ENCODE measurements at places on chromosomes 4 and X. TPM values are rescaled to one million over a fixed set of nuclear protein-coding genes. Genes with fewer than 3 reads are reported as not detected.

GRCh38 chr4:123233136-123233768 is 163.3 kb upstream of the SPRY1 start:
- DNase-seq: no peak

- DNase-seq: no peak
These were observed 12.0 kb downstream of the TSPAN5 start for GRCh38 chr4:98646422-98646821.

DNA sequence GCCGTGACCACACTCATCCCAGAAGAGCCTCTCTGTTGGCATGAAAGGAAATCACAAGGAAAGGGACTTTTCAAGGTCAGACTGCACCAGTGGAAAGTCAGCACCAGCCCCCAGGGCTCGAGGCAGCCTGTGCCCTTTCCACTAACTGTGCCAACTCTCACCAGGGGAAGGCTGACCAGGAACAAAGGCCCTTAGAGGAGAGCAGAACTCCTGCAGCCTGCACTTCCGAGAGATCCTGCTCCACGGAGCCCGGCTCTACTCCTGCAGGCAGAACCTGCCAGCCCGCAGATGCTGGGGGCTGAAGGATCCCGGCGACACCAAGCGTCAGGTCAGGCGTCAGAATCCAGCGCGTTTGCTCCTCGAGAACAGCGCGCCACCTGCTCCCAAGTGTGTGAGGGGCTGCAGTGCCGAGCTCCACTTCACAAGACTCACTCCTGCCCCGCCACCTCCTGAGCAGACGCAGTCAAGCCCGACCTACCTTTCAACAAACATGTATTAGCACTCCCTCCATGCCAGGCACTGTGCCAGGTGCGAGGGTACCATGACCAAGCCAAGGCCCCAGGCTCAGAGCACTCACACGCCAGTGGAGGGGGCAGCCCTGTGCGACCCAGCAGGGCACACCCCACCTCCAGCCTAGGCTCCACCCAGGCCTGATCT is 13.6 kb upstream of the HELT start:
- no peak for DNase-seq

GRCh38 chr4:138114434-138114833 is 127.7 kb downstream of the SLC7A11 start:
- DNase-seq: no peak

DNA sequence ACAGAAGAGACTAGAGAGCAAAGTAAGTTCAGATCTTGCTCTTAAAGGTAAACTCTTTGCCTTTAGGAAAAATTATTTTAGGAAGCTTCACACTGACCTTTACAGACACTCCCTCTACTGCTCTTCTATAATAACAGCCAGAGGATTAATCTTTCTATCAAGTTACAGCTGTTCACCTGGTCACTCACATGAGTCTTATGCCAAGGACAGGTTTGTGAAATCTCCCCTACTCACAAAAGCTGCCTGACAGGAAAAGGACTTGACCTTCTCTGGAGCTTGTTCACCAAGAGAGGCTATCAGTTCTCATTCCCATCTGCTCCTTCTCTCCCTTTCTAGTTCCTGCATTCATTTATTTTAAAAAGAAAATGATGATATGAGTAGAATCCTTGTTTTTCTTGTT is 117.3 kb downstream of the C4orf51 start:
- no peak for DNase-seq

- no peak for DNase-seq
These were observed 17.8 kb upstream of the RPL39 start for GRCh38 chrX:119809185-119809666.

GRCh38 chr4:25962393-25962792 is 48.4 kb downstream of the SMIM20 start:
- no peak for DNase-seq

DNA sequence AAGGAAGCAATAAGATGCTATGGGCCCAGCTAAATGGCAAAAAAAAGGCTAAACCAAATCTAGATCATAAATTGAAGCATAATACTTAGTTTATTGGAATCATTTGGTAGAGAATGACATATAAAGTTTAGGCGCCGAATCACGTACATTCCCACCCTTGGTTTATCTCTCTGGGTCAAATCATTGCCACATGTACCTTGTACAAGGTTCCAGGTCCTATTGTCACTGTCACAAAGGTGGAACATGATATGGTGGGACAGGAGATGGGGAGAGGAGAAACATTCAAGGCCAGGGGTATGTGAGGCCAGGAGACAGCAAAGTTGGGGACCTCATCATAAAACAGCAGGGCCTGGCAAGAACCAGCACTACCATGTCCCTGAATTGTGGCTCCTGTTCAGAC is 13.4 kb downstream of the MAML3 start:
- no peak for DNase-seq

DNA sequence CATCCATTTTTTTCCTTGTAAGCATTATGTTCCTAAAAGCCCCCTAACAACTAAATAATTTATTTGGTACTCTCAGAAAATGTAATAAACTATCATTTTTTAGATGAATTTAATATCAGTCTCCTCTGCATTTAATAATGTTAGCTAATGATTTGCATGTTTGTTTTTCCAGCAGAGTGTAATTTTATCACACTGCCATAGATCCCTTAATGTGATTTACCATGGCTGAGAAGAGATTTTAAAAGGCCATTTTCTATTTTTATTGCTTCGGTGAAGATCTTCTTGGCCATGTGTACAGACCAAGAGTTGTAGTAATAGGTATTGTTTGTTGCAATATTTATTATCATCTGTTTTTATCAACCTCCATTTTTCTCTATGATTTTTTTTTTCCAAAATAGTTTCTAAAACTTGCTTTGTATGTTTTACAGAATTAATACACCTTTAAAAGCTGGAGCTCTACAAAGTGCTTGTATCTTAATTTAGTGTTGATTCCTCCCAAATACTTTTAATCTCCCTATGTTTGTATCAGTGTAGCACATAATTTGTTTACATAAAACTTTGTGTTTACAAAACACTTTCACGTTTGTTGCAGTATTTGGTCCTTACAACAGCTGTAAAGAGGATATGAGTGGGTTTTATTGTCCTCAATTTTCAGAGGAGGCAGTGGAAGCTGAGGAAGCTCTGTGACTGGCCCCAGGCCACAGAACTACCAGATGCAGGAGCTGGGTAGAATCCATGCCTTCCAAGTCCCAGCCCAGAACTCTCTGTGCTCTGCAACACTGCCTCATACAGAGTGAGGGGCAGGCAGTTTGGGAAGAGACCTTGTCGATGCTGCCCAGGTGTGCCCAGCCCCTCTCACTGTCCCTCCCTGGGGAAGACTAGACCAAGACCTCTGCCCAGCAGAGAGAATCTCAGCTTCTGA is 58.1 kb downstream of the FAM114A1 start:
- DNase-seq: no peak

DNA sequence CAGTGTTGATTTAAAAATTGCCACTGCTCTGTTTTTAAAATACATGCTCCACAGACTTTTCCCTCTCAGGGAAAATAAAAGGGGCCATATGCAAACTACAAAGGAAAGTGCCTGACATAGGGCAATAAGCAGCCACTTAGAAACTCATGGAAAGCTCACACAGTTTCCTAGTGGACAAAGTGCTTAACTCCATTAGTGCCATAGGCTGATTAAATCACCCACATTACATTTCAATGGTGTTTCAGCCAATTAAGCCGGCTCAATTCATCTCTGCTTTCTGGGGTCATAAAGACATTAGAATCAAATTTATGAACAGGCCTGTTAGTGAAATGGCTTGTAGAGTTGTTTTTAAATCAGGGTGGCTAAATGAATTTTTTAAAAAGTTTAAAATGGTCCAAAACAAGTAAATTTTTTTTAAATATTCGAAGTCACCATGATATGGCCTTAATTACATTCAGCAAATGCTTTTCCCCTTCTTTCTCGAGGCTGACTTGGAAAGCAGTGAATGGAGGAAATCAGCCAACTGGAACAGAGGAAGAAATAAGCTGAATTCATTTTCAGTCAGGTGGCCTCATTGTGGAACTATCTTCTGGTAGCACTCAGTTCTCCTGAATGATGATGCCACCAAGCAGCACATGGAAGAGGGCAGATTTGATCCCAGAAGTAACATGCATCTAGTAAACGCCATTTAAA is 2305.1 kb upstream of the AGA start:
- DNase-seq: no peak

DNA sequence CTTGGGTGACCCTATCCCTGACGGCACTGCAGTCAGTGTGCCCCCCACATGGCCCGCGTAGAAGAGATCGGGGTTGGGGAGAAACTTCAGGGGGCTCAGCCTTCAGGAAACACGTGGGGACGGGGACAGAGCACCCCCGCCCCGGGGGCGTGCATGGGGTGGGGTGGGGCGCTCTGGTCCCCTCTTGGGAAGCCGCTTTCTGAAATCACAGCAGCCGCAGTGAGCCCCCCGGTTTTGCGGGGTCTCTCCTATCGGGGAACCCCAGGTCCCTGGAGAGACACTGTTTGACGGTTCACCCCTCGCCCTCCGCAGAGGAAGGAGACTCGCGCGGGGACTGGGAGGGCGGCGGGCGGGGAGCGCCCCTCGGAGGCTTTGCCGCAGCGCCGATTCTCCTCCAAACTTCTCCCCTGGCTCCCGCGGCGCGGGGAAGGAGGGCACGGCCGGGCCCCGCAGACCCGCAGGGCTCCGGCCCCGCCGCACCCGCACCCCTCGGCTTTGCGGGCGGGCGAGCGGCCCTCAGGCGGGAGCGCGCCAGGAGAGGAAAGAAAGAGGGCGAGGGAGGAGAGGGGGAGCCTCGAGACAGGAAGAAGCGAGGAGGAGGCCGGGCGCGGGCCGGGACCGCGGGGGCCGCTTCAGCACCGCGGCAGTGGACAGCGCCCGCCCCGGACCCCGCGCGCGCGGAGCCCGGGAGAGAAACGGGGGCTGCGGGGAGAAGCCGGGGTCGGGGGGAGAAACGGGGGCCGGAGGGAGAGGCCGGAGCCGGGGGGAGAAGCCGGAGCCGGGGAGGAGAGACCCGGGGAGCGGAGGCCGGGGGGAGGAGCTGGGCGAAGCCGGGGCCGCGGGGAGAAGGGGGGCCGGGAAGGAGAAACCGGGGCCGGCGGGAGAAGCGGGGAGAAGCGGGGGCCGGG is 612 bp downstream of the CPLX1 start:
- DNase-seq: no peak

DNA sequence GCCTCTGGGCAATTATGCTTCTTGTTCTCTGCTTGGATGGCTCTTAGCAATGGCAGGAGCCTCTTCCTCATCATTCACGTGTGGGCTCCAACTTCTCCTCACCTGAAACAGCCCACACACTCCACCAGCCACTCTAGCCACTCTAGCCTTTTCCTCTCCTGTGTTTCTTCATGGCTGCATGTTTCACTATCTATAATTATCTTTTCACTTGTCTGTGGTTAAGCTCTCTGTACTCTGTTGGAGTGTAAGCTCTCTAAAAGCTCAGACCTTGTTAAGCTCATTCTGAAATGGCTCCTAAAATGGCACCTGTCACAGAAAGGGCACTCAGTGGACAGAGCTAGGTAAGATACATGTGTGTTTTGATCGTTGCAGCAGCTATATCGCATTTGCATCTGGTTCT is 80.0 kb downstream of the SH3KBP1 start:
- DNase-seq: no peak

DNA sequence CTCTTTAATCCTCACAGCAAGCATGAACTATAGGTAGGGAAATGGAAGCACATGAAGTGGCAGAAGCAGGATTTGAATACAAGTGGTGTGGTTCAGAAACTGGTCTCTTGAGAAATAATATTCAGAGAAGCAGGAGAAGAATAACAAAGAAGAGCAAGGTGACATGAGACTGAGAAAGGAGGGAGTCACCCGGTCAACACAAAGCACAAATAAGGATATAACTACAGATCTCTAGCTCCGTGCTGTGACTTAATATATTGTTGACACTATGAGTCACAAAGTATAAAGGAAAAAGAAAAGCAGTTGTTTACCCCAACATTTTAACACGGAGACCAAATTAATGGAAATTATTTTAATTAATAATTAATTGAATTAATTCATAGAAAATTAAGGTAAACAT is 204.5 kb downstream of the CPE start:
- no peak for DNase-seq

DNA sequence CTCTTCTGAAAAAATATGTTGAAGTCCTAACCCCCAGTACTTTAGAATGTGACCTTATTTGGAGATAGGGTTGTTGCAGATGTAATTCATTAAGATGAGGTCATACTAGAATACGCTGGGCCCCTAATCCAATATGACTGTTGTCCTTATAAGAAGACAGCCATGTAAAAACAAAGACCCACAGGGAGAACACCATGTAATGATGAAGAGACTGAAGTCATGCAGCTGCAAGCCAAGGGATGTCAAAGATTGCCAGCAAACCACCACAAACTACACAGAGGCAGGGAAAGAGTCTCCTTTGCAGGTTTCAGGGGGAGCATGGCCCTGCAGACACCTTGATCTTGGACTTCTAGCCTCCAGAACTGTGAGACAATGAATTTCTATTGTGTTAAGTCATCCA is 37.4 kb downstream of the CXorf58 start:
- no peak for DNase-seq

GRCh38 chr4:105751718-105752299 is 43.2 kb downstream of the GSTCD start:
- no peak for DNase-seq

- no peak for DNase-seq
These were observed 48.4 kb upstream of the MAP3K15 start for GRCh38 chrX:19563746-19564145.

DNA sequence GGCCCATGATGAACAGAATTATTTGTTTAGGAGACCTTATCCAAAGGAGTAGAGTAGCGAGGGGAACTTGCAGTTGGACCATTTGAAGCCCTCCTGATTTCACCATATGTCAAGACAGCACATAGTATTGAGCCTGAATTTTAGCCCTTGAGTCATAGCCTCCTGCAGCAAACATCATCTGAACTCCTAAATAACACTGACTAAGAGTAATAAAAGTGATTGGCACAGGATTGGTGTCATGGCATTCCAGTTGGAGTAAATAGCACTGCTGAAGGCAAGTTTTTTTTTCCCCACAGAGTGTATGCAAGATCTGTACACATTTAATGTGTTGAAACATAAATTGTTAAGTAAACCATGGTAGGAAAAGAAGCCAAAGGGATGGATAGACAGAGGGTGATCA is 89.0 kb downstream of the COMMD8 start:
- DNase-seq: no peak

- DNase-seq: no peak
These were observed 140.9 kb upstream of the ANXA3 start for GRCh38 chr4:78410676-78411075.

GRCh38 chrX:105013719-105014118 is 206.8 kb downstream of the TEX13A start:
- DNase-seq: no peak

The ZIC3 gene
- polyA plus RNA-seq: not detected

The RAB39B gene
- polyA plus RNA-seq: 0.43 TPM

The IQCM gene
- polyA plus RNA-seq: not detected

The CLIC2 gene
- polyA plus RNA-seq: 3.6 TPM

The PLRG1 gene
- polyA plus RNA-seq: 54.9 TPM

The SPATA4 gene
- 0.24 TPM for polyA plus RNA-seq

The SOWAHB gene
- polyA plus RNA-seq: 0.05 TPM

The PNMA6E gene
- not detected for polyA plus RNA-seq

Data from forelimb muscle (tissue), 1 donor.